Suppressor macrophage treated with lipopolysaccharide for 1 hour (primary cell): ENCODE measurements at places on chromosomes 2 and 18.
A peak's percentile ranks its signal among the peaks of the same experiment; 100 is the strongest.

DNA sequence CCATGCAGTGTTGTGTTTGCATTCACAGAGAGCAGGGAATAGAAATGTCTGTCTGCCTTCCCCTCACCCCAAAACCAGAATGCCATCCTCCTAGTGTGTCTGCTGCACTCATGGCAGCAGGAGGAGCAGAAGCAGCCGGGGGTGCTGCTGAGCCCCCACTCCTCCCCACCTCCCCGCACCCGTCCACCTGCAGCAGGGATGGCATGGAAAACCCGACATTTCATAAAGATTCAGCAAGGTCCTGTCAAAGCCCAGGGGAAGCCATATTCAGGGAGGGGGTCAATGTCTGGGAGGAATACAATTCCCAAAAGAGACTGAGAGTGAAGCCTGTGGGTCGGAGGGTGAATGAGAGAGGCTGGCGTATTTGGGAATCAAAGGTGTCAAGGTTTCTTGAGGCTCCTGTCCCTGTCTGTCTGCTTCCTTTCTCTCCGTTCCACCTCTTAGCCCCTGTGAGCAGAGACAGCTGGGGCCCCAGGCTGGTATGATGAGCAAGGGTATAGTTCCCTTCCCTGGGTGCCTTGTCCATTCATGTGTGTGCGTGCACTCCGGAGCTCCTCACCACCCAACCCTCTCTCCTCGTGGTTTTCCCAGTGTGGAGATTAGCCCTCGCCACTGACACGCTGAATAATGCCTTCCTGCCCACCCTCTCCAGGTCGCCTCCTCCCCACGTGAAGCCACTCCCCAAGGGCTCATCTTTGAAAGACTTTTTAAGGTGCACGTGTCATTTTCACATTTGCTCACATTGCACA, 133.5 kb upstream of the ZNF236 start:
- no peak for DNase-seq

- no peak for DNase-seq
These were observed 133.4 kb downstream of the STK39 start for GRCh38 chr2:168114040-168114439.

GRCh38 chr18:25234740-25235345, 117.1 kb downstream of the ZNF521 start:
- no peak for DNase-seq

DNA sequence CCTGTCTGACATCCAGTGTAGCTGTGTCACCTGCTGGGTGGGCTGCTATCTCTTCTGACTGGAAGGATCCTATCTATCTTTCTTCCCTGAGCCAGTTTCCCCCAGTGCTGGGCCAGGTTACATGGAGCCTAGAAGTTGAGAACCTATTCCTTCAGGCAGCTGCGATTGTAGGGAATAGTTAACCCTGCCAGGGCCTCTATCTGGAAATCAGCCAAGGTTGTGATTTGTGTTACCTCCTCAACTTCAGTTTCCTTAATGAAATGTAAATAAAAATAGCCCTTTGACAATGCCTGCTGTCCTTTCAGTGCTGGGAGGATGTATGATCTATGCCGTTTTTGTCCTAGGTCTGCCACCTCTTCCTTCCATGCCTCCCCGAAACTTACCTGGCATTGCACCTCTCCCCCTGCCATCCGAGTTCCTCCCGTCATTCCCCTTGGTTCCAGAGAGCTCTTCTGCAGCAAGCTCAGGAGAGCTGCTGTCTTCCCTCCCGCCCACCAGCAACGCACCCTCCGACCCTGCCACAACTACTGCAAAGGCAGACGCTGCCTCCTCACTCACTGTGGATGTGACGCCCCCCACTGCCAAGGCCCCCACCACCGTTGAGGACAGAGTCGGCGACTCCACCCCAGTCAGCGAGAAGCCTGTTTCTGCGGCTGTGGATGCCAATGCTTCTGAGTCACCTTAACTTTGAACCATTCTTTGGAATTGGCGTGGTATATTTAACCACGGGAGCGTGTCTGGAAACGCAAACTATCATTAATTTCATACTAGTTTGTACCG, 36.6 kb downstream of the GORASP2 start:
- DNase-seq = no peak

DNA sequence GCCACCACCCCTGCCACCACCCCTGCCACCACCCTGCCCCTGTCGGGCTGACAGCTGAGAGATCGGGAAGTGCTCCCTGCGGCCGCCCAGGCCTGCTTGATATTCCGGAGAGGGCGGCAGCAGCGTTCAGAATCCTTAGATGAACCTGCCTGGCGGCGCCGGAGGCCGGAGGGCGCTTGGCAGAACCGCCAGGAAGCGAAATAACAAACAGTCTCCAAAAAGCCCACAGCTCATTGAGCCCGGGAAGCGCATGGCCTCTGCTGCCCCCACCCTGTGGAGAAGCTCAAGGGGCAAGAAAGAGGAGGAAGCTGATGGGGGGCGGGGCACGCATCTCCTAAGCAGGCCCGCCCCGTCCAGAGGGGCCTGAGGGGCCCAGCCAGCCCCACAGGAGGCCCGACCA, 92.2 kb upstream of the MBOAT2 start:
- peak; percentile 64 for DNase-seq

DNA sequence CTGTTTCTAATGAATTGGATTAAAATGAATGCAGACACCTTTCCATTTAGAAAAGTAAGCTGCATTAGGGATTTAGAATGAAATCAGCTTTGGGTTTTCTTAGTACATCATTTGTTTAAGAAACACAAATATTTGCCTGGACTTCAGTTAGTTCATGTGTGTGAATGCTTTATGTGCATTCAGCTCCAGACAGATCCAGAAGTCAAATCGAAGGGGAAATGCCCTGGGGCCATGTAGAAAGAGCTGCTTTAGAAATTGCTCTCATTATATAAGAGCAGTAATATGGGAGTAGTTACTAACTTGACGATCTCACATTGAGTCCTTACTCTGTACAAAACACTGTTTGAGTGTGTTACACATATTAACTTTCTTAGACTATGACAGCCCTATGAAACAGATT, 88.0 kb upstream of the TTC39C start:
- no peak for DNase-seq

GRCh38 chr2:225937625-225938187, 538.2 kb downstream of the NYAP2 start:
- peak; percentile 20 for DNase-seq

DNA sequence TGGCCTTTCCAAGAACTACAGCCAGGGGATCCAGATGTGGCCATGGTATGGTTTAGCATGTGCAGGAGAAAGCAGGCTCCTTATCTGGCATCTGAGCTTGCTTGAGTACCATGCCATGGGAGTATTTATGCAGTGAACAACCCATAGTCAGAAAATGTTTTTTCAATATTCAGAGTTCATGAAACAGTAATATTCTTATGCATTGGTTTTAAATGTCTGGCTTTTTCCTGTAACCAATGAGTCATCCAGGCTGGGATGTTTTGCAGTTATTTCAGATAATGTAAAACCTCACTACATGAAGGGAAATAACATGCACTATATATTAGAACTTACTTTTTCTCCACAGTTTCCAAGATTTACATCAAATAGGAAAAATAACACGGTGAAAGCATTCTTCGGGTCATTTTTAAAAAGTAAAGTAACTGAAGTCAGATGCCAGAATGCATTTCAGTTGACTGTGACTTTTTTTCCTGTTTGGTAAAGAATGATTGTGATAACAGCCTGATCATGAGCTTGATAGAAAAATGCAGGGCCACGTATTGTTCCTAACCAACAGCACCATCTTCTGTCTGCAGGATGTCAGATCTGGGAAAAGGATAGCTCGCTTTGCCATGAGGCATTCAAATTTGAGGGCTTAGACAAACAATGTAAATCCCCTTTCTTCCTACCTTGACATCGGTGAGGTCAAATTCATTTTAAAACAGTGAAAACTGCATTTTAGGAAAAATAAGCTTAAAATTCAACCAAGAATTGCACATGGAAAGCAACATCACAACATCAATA, 152.8 kb downstream of the DSC3 start:
- DNase-seq = no peak

GRCh38 chr2:37713258-37713700, 41.8 kb upstream of the CDC42EP3 start:
- peak; percentile 62 for DNase-seq
